ENCODE measurements at places on chromosomes 3 and 15.

DNA sequence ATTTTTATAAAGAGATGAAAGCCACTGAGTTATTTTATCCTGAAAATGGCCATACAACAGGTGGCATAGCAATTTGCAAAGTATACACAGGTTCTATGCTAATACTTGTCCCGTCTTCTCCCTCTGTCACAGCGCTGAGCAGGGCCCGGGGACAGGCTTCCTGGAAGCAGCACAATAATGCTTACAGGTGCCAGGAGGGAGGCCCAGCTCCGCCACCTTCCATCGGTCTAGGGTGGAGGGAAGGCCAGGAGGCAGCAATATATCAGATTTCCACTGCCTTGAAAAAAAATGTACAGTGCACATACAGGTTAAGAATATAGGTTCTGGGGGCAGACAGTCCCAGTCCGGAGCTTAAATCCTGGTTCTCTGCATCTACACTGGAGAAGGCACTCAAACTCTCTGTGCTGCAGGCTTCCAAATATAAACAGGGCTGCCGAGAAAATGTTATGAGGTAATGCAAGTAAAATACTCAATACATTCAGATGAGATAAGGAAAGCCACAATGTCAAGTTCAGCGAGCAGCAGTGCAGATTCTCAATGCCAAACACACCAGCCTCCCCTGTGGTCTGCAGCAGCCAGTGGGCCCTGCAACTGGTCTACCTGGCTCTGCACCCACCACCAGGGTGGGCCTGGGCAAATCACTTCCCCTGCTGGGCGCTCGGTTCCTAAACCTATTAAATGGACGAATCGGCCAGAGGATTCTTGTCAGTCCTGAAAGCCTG, 189.6 kb downstream of the XXYLT1 start:
- no peak for DNase-seq

DNA sequence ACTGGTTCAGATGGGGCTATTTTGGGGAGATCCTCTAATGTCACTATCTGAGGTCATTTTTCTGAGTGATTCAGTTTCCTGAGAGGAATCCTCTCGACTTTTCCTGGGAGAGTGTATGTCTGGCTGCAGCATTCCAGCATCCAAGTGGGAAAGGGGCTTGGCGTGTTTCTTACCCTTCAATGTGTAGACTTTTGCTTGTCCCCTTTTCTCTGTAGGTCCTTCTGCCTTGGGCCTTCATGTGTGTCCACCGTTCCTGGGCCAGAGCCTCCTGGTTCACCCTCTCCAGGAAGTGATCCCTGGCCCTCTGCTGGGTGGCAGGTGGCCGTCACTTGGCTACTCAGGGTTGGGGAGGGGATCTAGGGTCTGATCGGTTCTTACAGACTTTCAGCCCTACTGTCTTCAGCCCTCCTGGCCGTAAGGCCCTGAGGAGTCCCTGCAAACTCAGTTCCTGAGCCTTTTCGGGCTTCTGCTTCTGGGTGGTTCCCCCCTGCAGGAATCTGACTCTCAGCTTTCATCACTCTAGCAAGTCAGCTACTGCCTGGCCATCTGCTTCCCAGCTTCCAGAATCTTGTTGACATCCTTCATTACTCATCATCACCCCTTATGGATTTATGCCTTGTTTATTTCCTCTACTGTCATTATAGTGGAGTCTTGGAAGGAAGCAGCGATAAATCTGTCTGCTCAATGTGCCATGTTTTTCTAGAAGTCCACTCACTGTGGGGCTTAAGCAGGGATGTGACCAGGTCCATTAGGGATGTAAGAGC, 36.5 kb downstream of the GOLGA6L10 start:
- no peak for DNase-seq

DNA sequence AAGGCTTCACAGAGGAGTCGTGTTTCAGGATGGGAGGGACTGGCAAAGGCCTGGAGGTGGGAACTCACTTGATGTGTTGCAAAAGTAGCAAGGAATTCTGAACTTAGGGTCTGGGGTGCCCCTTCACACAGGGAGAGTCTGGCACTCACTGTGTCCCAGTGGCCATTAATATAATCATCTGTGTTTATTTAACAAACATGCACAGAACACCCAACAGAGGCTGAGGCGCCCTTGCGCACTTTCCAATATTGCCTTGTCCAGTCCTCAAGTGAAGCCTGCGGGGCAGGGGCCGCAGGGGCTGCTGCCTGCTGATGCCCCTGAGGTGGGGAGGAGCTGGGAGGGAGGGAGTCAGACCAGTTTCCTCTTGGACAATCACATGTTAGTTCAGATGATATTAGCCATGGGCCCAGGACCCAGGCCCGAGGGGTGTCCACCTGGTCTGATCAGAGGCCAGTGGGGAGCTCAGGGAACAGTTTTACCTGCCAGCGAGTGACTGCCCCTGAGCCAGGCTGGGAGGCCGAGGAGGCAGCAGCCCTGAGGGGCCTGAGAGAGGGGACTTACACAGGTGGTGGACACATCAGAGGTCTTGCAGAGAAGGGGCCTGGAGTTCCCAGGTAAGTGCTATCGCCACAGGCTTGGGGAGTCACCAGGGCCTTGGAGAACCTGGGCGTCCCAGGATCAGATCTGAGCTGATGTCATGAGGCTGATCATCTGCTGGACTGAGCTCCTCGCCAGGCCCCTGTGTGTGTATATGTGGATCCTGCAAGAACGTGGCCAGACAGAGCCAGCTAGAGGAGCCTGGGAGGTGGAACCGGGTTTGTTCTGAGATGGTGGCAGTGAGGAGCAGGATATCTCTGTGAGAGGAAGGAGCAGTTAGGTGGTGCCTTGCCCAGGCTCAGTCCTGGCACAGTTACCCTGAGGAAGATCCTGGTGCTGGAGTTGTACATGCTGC, 13.8 kb upstream of the TXNRD3 start:
- no peak for DNase-seq

DNA sequence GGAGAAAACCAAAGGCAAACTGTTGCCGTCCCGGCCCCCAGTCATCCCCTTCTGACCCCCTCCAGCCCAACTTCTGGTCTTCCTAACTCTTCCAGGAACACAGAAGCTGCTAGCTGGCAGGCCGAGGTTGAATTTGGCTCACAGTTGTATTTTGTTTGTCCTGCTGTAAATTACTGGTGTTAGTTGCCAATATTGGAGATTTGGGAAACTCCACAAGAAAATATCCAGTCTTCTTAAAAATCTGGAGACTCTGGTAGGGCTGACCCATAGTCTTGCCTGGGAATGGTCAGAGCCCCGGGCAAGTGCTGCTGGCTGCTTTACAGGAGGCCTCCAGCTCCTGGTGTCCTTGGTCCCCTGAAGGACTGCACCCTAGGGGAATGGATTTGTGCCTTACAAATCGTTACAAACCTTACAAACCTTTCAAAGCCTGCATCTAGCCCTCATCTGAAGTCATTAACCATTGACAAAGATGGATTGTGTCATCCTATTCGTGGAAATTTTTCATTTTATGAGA, 112.0 kb upstream of the MCTP2 start:
- no peak for DNase-seq

DNA sequence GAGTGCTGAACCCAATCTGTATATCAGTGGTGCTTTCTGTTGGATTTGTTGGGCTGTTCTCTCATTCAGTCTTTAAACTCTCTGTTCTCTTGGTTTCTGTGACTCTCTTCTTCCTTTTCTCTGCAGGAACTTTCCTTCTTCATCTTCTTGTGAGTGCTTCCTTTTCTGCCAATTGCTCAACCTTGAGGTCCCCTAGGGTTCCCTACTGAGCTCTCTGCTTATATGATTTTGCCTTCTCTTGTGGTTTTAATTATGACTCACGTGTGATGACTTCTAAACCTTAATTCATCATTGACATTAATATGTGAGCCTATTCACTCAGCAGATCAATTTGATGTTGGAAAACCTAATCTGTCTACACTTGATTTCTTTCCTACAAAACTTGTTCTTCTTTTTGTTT, 39.4 kb downstream of the MOBP start:
- no peak for DNase-seq

- no peak for DNase-seq
These were observed 18.3 kb downstream of the RGMA start for GRCh38 chr15:93070551-93071296.

DNA sequence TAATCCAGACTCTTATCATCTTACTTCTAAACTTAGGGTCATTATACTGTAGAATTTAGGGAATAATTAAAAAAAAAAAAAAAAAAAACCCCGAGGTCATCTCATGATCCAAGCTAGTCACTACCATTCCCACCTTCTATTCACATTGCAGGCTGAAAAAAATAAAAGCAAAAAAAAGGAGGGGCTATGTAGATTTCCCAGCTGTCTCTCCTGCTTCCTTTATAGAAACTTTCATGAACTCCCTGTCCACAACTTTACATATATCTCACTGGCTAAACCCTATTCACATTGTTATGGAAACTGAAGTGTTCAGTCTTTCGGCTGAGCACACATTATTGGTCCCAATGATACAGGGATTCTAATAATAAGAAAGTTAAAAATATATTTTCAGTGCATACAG, 156.2 kb upstream of the TP63 start:
- DNase-seq = no peak

GRCh38 chr3:112132975-112133448, at the start of gene GCSAM:
Gene GCSAM (minus strand): TSS chr3:112133248. CDS start chr3:112133120, 128 bp downstream.
- DNase-seq = no peak

- no peak for DNase-seq
These were observed 481.7 kb upstream of the TGFBR2 start for GRCh38 chr3:30124435-30125370.

- DNase-seq = no peak
These were observed 28.1 kb downstream of the CFAP92 start for GRCh38 chr3:128965818-128966217.

GRCh38 chr15:31081588-31082250, 19.8 kb downstream of the TRPM1 start:
- DNase-seq = no peak
